ENCODE measurements at places on chromosomes 5 and 9.

DNA sequence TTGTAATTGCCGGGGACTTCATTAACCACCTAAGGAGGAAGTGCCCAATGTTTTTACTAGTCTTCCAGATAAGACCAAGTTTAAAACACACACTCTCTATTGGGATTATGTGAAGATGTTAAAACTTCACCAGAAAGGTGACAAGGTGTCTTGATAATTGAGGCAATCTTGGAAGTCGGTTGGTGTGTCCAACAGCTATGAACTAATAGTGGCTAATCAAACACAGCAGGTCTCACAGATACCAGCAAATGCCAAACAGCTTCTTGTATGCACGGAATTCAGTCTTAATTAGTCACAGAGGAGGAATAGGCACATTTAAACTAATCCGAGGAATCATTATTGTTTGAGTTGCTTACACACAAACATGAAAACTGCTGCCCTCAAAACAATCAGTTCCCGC lies 214.5 kb downstream of the SEC61B start:
- no peak for DNase-seq

- no peak for DNase-seq
Measured at GRCh38 chr5:77627869-77628674, 10.4 kb downstream of the OTP start.

GRCh38 chr9:89884356-89885083 lies 279.7 kb downstream of the GADD45G start:
- no peak for DNase-seq

GRCh38 chr5:74055486-74056106 lies 429.6 kb downstream of the ARHGEF28 start:
- no peak for DNase-seq

DNA sequence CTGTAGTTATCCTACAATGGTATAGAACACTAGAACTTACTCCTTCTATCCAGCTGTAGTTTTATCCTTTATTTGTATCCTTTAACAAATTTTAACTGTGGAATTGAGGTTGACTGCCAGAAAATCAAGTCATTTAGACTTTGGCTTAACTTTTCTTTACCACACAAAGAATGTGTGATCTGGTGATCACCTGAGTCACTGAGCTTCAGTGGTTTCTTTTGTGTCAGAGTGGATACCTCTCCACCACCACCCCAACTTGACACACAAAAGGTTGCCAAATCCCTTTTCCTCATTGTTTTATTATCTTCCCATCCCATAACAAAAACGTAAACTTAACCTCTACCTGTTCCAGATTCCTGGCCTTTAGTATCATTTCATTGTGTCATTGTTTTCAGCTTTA lies 5.5 kb downstream of the OTULIN start:
- no peak for DNase-seq

- DNase-seq = peak; percentile 27
Measured at GRCh38 chr9:123322273-123323195, 33.5 kb upstream of the CRB2 start.

- DNase-seq = no peak
Measured at GRCh38 chr5:76971511-76971910, 18.7 kb downstream of the CRHBP start.

DNA sequence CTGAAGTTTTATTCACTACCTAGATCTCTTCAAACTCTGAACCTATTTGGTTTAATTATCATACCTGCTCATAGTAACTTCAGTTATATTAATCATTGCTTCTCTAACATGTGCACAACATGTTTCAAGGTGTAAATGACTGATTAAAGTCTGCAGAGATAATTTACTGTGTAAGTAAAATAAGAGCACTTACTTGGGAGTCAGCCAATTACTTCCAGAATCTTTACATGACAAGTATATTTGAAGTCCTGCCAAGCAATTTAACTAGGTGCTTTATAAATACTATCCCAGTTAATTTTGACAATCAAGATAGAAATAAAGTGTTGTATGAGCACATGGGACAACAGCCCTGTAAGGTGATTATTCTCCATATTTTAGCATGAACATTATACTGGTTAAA lies 109.9 kb downstream of the RFX3 start:
- no peak for DNase-seq

DNA sequence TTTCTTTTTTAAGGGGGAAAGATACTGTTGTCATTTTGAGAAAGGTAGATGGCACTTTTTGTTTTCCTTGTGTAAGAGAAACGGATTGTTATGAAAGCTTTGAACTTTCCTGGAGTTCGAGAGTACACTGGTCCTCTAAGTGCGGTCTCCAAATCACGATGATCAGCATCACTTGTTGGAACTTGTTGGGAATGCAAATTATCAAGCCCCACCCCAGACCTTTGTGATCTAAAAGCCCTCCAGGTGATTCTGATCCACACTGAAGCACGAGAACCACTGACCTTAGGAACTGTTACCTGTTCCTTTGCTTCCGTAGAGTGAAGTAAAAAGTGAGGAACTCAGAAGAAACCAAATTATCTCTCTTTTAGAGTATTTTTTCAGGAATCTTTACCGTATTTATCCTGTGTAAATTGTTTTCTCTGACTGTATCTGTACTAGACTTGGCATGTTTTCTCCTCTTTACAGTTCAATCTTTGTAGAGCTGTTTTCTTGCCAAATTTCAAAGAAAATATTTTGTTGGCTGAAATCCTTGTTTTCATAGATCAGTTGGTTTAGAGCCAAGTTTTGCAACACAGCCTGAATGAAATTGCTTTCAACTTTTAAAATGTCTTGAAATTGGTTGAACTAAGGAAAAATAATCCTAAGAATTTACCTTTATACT lies 4.0 kb downstream of the MAT2B start:
- DNase-seq = no peak

- DNase-seq = no peak
Measured at GRCh38 chr5:126680191-126680817, 79.6 kb downstream of the PHAX start.

GRCh38 chr5:155285706-155286105 lies 272.2 kb downstream of the KIF4B start:
- no peak for DNase-seq

GRCh38 chr5:35778259-35778769 lies 78.4 kb upstream of the IL7R start:
- no peak for DNase-seq

GRCh38 chr5:172943283-172943841 lies 15.9 kb upstream of the RPL26L1 start:
- no peak for DNase-seq

GRCh38 chr9:121505903-121506735 lies 6.5 kb upstream of the GGTA1 start:
- no peak for DNase-seq

- DNase-seq = no peak
Measured at GRCh38 chr5:57441557-57441956, 41.1 kb downstream of the ACTBL2 start.

DNA sequence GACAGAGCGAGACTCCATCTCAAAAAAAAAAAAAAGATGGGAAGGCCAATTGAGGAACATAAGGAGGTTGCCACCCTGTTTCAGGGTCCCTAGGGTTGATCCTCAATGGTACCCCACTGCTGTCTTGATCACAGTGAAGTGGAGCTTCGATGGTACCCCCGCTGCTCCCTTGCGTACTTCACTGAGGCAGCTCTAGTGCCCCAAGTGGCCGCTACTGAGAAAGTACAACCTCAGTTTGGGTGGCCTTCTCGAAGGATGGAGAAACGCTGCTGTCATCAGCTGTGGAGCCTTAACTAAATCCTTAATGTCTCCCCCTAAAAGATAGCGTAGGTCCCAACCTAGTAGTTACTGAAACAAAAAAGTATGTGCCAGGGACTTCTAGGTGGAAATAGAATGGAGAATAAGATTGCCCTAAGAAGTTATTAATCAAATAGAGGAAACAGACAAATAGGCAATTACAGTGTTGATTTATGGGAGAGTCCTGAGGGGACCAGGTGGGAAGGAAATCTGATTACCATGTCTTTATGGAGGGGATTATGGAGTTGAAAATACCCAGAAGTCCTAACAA lies 6.3 kb downstream of the TESK1 start:
- DNase-seq = peak; percentile 50

DNA sequence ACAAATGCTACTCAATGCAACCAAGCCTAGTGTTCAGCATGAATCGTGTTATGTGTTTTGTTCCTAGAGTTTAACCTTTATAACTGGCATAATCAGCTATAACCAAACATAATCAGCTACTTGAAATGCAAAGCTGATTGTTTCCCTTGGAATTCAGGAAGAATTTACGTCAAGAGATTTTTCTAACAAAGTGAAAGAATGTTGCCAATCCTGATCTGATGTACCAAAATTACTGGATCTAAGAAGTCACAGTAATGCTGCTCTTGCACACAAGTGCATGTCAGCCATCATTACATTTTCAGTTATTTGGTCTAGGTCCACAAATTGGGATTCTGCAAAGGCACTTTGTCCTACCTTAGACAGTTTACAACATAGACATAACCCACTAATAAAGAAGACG lies 662.3 kb upstream of the SEMA6A start:
- no peak for DNase-seq

DNA sequence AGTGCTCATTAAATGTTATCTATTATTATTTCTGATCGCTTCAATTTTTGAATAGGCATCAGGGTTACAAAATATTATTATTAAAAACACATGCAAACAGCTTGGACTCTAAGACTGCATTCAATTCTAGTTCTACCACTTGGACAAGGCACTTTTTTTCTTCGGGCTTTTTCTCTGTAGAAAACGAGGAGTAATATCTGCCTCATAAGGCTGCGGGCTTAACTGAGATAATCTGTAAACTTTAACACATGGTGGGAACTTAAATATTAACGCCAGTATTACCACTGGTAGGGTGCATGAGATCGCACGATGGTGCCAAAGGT lies 511 bp upstream of the SPDL1 start:
- DNase-seq = no peak

GRCh38 chr9:81317939-81318338 lies 371.4 kb downstream of the TLE1 start:
- DNase-seq = no peak

GRCh38 chr5:4572311-4573100 lies 567.6 kb upstream of the ADAMTS16 start:
- no peak for DNase-seq

DNA sequence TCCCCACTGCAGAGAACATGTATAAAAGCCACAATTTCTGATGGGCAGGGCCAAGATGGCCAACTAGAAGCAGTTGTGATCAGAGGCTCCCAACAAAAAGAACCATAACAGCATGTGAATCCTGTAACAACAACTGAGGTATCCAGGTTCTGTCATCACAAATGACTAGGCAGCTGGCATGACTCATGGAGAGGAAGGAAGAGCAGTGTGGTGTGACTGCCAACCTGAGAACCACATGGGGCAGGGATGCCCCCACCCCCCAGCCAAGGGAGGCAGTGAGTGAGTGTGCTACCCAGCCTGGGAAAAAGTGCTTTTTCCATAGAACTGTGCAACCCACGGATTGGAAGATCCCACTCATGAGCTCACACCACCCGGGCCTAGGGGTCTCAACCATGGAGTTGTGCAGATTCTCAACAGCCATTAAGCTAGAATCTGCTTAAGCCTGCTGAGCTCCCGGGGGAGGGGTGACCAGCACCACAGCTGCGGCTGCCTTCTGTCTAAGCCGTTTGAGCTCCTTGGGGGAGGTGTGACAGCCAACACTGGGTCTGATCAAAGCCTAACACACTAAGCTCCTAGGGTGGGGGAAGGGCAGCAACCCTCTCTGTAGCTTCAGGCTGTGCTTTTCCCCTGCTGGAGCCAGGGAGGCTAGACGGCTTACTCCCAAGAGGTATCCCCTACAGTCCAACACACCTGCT lies 80.1 kb upstream of the DMAC1 start:
- DNase-seq = no peak

- DNase-seq = peak; percentile 52
Measured at GRCh38 chr5:76403766-76404222, 709 bp downstream of the IQGAP2 start.

- DNase-seq = no peak
Measured at GRCh38 chr5:8644377-8644776, 775.4 kb downstream of the MTRR start.

DNA sequence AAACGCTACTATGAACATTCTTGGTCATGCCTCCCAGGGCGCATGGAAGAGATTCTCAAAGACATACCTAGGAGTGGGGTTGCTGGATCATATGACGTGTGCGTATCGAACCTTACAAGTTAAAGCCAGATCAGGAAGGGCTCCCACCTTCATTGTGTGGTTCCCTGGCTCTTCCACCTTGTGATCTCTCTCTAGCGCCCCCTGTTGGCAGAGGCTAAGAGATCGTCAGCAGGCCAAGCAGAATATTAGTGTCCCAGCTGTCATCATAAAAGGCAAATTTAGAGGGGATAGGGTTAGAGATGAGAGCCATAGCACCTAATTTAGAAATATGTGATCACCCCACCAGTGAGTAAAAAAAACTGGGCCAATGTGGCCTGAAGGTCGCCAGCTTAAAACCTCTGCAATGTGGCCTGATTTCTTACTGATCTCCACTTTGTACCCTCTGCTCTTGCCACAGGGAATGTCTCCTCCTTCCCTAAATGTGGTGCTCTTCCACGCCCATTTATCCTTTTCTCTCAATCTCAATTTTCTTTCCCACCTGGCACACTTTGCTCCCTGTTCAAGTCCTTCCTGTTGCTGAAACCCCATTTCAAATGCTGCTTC lies 91.7 kb upstream of the SHB start:
- DNase-seq = peak; percentile 63

DNA sequence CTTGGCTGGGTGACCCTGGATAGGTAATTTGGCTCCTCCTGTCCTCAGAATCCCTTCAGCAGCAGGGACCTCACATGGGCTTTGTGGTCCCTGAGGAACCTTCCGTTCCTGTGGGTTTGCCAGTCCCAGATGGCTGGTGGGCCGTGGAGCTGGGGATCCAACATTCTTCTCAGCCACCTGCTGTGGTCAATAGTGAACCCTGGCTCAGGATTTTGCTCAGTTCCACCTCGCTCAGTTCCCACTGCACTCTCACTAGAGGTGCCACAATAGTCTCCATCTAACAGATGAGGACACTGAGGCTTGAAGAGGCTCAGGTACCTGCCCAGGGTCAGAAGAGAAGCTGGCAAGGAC lies 17.1 kb upstream of the SPOUT1 start:
- no peak for DNase-seq

GRCh38 chr5:72785801-72786200 lies 30.7 kb upstream of the TNPO1 start:
- no peak for DNase-seq

DNA sequence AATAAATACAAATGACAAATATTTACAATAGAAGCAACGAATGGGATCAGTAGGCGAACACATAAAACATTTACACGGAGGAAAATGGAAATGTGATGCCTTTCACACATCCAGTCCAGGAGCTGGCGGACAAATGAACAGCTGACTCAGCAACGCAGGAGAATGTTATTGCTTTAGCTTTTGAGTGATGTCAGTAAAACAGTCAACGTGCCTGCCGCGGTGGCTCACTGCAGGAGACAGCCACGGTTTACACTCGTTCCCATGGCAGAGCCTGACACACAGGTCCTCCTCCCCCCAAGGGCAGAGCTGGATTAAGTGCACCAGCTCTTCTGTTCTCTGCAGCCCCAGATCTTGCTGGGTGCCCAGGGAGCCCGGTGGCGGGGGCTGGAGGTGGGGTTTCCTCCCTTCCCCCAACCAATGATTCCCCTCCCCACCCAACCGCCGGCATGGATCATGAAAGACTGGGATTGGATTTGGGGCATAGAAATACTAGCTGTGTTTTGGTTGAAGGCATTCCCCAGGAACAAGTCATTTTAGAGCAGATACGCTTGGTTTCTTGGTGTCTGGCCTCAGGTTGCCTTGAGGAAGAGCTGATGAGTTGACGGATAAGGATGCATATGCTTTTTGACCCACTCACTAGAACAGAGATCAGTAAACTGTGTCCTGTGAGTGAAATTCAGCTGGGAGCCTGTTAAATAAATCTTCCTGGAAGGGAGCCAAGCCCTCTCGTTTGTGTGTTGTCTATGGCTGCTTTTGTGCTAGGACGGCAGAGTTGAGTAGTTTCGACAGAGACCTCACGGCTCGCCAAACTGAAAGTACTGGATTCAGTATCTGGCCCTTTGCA lies 12.5 kb downstream of the STC2 start:
- no peak for DNase-seq
